ENCODE measurements at places on chromosomes 6 and 20.
A peak's percentile ranks its signal among the peaks of the same experiment; 100 is the strongest.

GRCh38 chr6:138844192-138844591 is 48.3 kb downstream of the ECT2L start:
- no peak for DNase-seq

GRCh38 chr6:56243518-56244070 is 3.8 kb downstream of the COL21A1 start:
- DNase-seq, result no peak

- peak; percentile 70 for DNase-seq
Measured at GRCh38 chr6:26272171-26272637, 92.8 kb upstream of the BTN3A2 start.

GRCh38 chr6:54431466-54431865 is 123.2 kb downstream of the TINAG start:
- DNase-seq, result no peak

- no peak for DNase-seq
Measured at GRCh38 chr6:89208551-89208950, 8.6 kb downstream of the GABRR1 start.

DNA sequence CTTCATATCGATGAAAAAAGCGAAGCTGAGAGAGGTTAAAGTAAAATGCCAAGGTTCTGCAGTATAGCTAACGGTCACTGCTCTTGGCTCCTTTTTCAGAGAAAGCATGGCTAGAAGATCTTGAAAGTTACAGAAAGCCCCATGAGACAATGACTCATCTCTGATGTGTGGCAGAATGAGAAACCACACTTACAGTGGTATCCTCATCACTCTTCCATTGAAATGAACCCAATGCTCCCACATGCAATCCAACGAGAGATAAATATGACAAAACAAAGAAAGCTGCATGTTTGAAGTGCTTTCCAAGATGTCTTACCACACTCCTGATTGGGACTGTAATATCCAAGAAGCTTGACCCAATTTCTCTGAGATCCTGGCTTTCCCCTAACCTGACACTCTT is 694.9 kb downstream of the PRKN start:
- no peak for DNase-seq

All from activated CD4-positive, CD25-positive, alpha-beta regulatory T cell treated with anti-CD3 and anti-CD28 coated beads, Interleukin-2, amount 50 U/mL, for 72 hours (primary cell).